NCI-H1417 treated with DMSO at 0.1 percent for 48 hours (cell line): ENCODE measurements at places on chromosomes 1 and 21.

DNA sequence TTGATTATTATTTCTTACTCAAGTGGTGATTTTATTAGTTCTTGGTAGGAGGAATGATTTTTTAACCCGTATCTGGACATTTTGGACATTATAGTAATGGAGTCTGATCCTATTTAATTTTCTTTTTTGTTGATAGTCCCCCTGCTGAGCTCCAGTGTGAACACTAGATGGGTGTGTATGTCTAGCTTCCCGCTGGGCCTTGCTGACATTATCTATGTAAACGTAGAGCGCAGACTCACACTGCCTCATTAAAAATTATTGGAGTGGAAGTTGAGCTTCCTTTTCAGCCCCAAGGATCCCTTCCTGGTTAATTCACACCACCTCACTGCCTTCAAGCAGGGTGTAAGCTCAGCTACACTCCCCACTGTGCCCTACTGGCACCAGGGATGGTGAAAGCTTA is 467.6 kb upstream of the PKN2 start:
- DNase-seq: no peak

DNA sequence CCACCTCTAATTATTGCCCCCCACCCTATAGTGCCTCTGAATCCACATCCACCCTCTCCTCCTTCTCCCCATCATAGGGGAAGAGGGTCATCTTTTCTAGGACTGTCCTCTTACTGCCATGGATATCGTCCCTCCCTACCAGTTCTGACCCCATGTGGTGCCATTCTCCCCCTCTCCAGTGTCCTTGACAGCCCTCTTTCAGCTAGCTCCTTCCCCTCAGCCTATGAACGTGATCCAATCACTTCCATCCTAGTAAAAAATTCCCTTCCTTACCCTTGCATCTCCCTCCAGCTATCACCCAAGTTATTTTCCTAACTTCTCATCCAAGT is 172.7 kb downstream of the RRAGC start:
- no peak for DNase-seq

GRCh38 chr1:94560333-94560732 is 18.8 kb upstream of the F3 start:
- no peak for DNase-seq

- no peak for DNase-seq
Observed at GRCh38 chr1:200150721-200151120, 123.2 kb downstream of the NR5A2 start.

DNA sequence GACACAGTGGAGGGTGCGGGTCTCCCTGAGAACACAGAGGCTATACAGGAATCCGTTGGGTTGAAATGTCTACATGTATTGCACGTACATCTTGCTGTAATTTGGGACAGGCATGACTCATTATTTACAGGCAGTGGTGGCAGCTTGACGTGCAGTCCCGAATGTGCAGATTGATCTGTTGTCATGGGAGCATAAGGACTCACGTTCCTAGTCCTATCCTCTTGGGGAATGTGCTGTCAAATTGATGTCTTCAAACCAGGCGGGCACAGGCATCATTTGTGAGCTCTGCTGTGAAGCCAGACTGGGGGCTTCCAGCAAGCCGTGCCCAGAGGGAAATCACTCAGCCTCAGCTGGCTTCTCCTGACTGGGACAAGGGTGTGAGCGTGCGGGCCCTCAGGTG is 40.5 kb downstream of the S100B start:
- no peak for DNase-seq

GRCh38 chr1:40583980-40584379 is 52.5 kb downstream of the ZNF684 start:
- no peak for DNase-seq

- DNase-seq: no peak
Observed at GRCh38 chr21:42338729-42339715, 11.8 kb downstream of the TFF2 start.

- no peak for DNase-seq
Observed at GRCh38 chr1:151721788-151722510, 627 bp downstream of the RIIAD1 start.

DNA sequence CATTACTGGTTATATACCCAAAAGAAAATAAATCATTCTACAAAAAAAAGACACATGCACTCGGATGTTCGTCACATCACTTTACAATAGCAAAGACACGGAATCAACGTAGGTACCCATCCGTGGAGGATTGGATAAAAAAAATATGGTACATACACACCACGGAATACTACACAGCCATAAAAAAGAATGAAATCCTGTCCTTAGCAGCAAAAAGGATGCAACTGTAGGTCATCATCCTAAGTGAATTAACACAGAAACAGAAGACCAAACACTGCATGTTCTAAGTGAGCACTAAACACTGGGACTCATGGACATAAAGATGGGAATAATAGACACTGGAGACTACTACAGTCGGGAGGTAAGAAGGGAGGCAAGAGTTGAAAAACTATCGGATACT is 148.6 kb downstream of the CHD1L start:
- no peak for DNase-seq

DNA sequence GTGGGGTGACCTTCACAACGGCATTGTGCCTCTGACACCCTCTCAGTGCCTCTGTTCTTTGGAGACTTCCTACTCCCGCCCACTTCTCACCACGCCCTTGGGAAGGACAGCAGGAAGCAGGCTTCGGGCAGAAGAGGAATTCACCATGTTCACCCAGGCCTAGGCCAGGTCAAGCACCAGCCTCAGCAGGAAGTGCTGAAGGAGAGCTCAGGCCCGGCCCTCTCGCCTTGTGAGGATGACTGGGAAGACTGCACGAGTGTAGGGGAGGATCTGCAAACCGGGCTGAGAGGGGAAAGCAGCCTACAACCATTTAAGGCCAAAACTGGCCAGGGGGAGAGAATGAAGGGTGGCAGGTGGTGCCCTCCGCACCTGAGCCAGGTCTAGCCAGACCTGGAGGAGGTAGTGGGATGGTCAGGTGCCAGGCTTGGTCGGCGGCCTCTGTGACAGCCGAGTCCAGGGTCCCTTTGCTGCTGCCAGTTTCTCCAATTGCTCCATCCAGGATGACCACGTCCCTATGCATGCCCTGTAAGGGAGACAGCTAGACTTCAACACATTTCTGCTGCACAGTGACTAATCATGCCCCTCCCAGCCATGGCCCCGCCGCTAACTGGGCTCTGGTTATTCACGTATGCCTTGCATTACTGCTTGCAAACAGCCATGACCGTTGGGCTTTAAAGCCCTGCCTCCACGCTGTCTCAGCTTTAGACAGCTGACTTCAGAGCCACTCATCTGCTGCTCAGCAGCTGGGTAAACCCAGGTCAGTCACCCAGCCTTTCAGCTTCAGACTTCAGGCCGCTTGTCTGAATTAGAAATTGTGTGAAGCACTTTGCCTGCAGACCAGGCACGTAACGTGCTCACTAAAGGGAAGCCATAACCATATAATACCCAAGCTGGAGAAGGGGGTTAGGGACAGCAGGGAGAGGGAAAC is 8.9 kb downstream of the MRTO4 start:
- DNase-seq: no peak

GRCh38 chr1:39842030-39842678 is 41.1 kb downstream of the TRIT1 start:
- no peak for DNase-seq

GRCh38 chr1:154190550-154190949 is 1.4 kb downstream of the TPM3 start:
- DNase-seq: no peak

DNA sequence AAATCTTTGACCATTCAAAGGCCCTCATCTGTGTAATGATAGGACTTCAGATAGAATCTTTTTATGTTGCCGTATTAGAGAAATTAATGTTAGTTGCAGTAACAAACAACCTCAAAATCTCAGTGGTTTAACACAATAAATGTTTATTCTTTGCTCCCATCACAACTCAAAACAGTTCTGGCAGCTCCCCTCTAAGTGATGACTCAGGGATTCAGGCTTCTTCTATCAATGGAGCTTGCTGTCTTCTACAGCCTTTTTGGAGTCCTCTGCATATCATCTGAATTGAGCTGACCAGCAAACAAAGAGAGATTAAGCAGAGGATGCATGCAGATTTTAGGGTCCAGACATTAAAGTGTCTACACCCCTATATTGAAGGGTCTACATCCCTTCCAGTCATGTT is 59.1 kb upstream of the RAB3GAP2 start:
- DNase-seq: no peak

DNA sequence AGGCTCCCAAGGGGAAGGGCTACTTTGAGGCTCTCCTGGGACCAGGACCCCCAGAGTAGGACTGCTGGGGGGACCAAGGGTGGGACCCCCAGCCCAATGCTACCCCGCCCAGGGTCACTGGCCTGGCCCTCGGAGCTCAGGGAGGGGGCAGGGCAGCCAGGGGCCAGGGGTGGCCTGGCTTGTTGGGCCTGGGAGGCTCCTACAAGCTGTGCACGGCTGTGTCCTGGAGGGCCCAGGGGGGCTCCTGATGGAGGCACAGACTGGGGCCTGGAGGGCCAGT is 2.2 kb downstream of the HES4 start:
- DNase-seq: no peak

DNA sequence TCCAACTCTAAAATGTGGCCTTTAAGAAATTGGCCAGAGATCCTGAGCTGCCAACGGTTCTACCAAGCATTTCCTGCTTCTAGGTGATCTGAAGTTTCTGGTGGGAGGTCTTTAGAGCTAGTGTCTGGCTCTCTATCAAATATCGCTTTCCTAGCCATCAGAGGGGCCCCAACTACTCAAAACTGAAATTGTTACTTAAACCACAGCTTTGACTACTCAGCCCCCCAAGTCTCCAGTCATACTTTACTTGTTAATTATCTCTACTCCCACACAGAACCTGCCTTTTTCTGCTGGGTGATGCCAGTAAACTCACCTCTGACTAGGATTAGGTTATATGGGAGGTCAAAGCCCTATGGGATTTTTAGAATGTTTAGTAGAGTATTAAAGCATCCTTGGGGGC is 95.1 kb downstream of the FASLG start:
- no peak for DNase-seq

- no peak for DNase-seq
Observed at GRCh38 chr1:81731989-81732388, 68.7 kb upstream of the ADGRL2 start.

DNA sequence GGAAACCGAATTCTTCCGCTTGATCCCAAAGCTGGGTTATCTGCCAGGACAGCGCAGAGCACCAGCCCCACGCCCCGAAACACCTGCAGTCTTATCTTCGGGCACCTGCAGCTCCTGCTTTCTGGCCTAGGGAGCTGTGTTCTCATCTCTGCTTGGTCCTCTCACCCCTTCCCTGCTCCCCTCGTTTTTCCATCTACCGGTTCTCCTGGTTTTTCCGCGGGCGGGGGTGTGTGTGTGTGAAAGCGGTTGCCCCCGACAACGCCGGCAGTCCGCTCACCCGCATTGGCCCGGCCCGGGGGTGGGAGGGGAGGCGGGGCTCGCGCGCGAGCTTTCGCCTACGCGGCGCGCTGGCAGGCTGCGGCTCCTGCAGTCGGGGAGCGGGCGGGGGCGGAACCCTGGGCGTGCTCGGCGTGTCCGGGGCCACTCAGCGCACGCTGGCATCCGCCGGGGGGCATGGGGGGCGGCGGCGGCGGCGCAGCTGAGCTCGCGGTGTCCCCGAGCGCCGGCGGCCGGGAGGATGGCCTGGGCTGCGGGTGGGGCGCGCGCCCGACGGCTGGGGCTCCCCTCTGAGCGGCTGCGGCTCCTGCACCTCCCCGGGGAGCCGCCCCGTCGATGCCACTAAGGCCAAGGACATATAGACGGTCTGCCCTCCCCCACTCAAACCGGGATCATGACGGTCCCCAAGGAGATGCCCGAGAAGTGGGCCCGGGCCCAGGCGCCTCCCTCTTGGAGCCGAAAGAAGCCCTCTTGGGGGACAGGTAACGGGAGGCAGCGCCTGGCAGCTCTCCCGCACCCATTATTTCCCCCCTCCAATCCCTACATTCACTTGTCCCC is 3.2 kb downstream of the ATP8B2 start:
- DNase-seq: peak; percentile 38

DNA sequence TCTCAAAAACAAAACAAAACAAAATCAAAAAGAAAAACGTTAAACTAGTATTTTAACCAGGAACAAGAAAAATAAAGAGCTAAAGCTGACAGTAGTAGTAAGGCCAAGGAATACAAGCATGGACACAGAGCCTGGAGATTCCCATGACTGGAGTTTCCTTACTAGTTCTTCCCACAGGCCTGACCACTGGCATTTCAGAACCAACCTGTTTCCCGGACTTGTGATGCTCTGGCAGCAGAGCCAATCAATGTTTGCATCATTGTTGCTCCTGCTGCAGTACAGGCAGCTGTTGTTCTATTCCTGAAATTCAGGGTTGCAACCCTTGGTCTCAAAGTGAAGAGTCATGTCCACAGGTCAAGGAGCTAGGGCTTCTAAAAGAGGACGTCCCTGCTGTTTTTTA is 111.3 kb upstream of the WARS2 start:
- DNase-seq: no peak

DNA sequence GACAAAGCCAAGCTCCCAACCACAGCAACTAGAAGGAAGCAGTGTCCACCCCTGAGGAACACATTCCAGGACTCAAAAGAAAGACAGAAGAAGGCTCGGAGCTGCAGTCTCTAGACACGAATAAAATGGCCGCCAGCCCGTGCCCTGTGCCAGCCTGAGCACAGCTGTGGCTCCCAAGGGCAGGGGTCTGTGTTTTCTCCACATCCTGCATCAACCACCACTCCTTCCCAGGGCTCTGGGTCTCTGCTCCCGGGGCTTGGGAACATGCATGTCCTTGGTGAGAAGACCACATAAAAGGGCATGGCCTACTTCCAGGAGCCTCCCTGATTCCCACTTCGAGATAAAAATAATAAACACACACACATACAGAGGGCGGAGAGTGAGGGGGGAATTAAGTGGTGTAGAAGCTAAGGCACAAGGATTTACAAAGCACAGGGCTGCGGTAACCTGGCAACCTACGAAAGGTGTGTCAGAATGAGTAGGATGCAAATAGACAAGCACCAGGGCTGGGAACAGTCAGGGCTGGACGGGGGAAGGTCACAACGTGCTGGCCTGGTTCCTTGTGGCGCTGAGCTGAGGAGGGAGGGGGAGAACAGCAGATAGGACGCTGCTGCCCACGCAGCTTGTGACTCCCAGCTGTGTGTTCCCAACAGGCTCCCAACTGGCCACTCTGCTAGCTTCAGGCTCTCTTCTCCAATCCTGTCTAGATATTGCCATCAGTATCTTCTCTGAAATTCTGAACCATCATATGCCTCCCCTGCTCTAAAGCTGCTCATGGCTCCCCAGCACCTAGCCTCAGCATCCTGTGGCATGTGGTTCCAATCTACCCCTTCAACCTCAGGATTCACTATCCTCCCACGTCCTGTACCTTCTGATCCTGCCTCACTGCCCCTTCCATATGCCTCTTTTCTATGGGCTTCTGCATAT is 72.5 kb downstream of the CD34 start:
- DNase-seq: no peak

DNA sequence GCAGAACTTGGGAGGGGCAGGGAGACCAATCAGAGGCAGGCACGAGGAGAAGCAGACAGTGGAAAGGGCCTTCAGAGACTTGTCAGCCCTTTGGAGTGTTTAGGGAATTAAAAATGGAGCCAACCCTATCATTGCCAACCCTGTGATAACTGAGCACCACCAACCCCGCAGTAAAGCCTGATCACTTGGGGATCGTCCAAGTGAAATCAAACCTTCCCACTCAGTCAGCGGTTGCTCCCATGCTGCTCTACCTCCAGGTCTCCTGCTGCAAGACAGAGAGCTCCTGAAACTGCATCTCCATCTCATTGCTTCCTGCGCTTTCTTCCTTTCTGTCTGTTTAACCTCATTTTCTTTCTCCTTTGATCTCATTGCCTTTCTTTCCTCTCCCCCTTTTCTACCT is 4.8 kb upstream of the ACKR1 start:
- no peak for DNase-seq

GRCh38 chr1:30741239-30741894 is 16.2 kb downstream of the LAPTM5 start:
- DNase-seq: no peak

GRCh38 chr1:209354111-209354839 is 229.2 kb upstream of the CAMK1G start:
- peak; percentile 59 for DNase-seq
